ENCODE measurements at places on chromosomes 12 and 14. TPM values are rescaled to one million over a fixed set of nuclear protein-coding genes. Genes with fewer than 3 reads are reported as not detected.

Gene TPPP2
- not detected for total RNA-seq

GRCh38 chr12:15289192-15289591, 33.1 kb upstream of the PTPRO start:
- DNase-seq = no peak

DNA sequence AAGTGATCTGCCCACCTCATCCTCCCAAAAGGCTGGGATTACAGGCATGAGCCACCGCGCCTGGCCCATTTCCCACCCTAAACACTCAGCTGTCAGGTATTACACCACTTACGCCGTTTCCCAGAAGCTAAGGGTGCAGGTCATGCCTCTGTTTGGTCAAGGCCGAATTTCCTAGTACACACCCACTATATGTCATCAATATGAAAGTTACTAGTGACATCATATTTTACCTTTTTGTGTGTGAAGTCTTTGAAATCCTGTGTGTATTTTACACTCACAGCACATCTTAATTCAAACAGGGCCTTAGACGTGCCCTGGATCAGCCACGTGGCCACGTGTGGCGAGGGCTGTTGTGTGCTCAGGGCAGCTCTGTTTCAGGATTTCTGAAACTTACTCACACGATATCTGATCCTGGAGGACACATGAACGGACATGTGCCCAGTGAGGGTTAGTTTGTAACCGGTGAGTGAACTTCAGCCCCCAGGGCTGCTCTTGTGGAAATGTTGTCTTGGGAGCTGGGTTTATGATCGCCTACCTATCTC, 51.8 kb downstream of the GLT1D1 start:
- no peak for DNase-seq

DNA sequence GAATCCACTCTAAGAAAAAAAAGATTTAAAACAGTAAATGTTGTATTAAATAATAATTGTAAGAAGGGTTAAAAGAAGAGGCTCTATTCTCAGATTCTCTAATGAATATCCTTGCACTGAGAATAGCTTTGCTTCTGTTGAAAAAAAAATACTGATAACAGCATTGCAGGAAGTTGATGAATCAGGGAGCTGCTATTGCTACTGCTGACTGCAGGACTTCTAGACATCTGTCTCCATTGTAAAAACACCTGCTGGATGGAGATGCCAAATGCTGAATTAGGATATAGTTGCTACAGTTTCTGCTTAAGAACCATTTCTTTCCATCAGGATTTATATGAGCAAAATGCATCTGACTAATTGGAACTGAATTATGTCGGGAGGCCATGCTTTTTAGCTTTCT, 50.3 kb upstream of the ANP32D start:
- no peak for DNase-seq

DNA sequence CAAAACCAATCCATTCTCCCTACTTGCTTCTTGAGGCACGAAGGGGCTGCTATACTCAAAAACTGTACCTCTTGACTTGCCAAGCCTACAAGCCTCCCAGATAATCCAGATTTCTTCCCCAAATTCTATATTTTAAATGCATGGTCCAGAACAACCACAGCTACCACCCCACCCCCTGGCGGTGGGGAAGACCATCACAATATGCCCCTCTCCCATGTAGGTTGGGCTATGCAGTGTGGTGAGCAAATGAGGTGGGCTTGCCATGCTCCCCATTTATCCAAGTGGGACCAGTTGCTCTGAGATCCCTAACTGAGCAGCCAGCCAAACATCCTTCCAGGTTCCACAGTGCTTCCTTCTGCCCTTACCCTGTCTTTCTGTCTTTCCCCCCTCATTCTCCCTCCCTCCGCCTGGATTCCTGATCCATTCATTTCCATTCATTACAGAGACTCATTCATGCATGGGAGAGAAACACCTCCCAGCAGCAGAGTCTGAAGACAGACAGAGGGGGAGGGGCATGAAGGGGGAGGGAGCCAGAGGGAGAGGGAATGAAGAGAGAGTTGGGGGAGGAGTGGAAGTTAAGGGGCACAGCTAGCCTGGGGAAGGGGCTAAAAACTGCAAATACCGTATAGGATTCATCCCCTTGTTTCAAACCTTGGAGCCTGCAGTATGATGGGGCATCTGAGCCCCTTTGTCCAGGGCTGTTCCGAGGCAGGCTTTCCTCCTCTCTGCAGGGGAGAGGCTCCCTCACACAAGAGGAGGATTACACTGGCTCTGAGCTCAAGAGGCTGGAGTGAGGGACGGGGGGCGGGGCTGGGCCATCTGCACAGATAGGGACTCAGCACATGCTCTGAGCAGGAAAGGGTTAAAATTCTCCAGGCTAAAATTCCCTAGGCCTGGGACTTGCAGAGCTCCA, 4.4 kb downstream of the ZNF219 start:
- no peak for DNase-seq

Data from IMR-90 (cell line).